ENCODE measurements at places on chromosomes 7 and 10.
A peak's percentile ranks its signal among the peaks of the same experiment; 100 is the strongest.

- DNase-seq, result peak; percentile 45
Observed at GRCh38 chr10:635088-635861, 54.2 kb downstream of the DIP2C start.

- no peak for DNase-seq
Observed at GRCh38 chr7:8184221-8184620, 77.7 kb downstream of the ICA1 start.

DNA sequence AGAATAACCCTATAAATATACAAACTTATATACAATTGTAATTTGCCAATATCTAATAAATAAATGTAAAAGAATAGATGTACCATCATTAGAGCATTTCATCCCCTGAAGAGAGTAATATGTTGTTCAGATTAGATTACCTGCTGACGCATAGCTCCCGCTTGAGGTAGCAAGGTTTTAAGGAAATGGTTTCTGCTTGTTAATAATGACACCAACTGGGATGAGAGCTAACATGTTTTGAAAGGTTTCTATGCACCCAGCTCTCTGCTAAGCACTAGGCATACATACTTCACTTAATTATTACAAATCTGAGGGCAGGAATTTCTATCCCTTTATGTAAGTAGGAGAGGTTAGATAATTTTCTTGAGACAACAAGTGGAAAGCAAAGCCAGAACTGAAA, 1003.3 kb upstream of the SORCS1 start:
- no peak for DNase-seq

DNA sequence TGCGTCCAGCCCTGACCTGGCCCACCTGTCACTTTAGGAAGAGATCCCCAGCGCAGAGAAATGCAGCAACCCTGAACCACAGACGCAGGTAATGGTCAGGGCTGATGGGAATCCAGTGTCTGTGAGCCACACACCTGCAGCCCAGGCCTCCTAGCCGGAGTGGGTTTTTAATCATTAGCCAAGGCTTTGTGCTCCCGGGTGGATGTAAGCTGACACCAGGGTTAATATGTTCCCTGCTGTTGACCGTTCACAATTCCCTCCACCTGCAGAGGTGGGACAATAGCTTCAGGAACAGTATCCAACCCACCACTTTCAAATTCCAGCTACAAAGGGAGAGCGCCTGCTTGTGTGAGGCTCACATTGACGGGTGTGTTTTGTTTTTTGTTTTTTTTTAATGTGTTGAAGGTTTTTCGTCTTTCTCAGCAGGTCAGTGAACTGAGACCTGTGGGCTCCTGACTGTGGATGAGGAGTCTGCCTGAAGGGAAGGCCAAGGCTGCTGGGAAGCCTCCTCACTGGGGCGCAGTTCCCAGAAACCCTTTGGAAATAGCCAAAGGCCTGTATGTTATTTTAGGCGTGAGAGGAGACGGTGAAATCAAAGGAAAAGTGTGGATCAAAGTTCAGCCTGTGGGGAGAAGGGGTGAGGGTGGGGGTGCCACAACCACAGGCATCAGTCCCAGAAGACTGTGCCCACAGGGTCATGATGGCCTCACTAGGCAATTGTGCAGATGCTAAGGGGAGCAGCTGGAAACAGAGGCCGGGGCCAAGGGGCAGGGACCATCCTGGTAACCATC, 111.1 kb downstream of the TNS3 start:
- no peak for DNase-seq

DNA sequence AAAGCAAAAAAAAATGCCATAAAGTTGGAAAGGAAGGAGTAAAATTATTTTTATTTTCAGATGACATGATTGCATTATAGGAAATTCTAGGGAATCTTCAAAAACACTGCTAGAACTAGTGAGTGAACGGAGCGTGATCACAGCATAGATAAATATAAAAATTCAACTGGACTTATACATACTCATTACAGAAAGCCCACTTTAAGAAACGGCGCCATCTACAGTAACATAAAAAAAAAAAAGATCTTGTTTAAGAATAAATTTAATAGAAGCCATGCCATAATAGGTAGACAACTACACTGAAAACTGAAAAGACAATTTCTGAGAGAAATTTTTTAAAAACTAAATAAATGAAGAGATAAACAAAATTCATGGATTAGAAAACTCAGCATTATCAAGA, 623.1 kb upstream of the MGMT start:
- DNase-seq, result no peak

GRCh38 chr10:33612551-33612950, 278.1 kb upstream of the NRP1 start:
- no peak for DNase-seq

GRCh38 chr10:103783681-103784080, 71.7 kb downstream of the SH3PXD2A start:
- DNase-seq, result no peak

- no peak for DNase-seq
Observed at GRCh38 chr7:77822269-77822668, 23.7 kb downstream of the PHTF2 start.

DNA sequence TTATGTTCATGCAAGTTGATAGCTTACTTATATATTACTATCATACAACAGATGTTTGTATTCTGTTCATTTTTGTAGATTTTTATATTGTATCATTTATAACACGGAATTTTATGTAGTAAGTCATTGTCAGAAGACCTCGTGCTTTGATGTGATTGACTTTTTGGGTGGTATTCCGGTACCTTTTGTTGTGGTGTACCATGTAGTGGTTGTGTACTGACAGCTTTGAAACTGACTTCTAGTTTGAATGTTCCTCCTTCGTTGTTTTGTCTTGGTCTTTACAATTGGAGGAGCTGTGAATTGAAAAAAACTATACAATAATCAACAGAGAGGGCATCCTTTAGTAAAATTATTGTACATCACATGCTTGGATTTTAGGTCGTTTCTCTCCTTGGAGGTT, 61.5 kb downstream of the WAC start:
- no peak for DNase-seq

DNA sequence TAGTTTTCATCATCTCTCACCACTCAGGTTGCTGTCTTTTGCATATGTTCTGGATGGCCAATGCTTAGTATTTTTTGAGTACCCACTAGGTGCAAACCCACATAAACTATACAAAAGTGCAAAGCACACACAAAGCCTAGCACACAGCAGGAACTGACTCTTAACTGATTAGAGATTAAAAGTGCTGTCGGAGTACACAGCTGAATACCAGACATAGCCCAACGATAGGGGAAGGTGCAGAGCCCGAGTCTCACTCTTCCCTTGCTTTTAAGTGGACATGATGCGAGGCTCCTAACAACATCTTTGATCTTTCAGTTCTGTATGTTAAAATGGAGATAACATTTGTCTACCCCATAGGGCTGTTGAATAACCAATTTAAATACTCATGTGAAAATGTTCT, 90.8 kb downstream of the DPY19L1 start:
- DNase-seq, result no peak

DNA sequence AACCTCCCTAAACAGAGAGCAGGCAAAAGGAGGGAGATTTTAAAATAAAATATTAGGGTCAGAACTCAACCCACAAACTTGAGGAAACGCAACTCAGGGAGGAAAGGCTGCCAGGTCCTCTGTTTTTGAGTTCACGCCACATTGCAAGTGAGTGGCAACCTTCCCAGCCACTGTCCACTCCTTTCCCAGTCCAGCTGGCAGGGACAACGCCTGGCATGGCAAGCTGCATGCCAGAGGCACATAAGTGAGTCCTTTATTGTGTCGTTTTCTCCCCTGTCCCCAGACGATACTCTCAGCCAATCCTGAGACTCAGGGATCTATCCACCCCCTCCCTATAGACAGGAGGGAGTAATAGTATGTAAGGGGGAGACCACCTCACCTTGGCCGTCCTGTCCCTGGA, 22.4 kb downstream of the FBXW4 start:
- DNase-seq, result peak; percentile 50

GRCh38 chr7:17159500-17160037, 138.9 kb upstream of the AHR start:
- no peak for DNase-seq

DNA sequence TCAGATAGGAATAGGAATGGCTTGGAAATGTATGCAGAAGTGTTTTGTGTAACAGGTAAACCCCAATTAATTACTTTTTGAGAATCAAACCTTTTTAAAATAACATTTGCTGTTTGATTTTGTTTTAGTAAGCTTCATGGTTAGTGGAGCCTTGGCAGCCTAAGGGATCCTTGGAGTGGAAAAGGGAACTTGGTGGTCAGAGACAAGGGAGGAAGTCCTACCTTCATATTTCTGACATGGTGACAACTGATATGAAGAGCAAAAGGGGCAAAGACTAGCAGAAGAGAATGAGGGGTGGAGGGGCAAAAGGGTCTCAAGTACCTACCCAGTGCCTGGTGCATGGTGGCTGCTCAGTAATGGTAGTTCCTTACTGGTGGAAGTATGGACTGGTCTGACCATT, 32.3 kb downstream of the AHCYL2 start:
- no peak for DNase-seq

DNA sequence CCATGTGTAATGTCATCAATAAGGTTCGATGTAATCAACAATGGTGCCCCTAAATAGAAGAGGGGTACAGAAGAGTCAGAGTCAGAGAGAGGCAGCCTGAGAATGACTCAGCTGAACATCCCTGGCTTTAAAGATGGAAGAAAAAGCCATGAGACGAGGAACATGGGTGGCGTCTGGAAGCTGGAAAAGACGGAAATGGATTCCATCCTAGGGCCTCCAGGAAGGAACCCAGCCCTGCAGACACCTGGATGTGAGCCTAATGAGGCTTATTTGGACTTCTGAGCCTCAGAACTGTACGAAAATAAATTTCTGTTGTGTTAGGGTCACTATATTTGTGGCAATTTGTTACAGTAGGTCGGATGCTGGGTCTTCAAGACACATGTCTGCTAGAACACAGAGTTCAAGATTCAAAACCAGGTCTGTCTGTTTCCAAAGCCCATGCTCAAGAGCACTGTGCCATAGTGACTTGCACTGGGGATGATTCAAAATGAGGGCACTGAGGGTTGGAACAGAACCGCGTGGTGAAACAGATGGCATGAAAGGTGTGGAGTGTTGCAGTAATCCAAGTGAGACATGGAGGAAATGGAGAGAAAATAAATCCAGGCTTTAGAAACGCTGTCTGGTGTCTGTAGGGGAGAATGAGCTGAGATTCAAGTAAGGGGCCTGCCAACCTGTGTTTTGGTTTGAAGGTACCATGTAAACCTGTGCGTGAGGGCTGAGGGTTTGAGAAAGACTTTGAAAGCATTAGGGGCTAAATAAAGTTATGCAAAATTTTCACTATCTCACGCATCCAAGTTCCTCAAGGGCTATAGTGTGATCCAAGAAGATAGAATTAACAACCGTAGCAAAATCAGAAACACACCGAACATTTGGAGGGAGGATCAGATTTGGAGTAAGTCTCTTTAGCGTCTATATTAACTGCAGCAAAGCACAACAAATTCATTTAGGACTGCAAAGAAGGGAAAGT, 849.1 kb upstream of the AUTS2 start:
- DNase-seq, result no peak

- DNase-seq, result no peak
Observed at GRCh38 chr10:91196268-91197048, 24.0 kb upstream of the PCGF5 start.

DNA sequence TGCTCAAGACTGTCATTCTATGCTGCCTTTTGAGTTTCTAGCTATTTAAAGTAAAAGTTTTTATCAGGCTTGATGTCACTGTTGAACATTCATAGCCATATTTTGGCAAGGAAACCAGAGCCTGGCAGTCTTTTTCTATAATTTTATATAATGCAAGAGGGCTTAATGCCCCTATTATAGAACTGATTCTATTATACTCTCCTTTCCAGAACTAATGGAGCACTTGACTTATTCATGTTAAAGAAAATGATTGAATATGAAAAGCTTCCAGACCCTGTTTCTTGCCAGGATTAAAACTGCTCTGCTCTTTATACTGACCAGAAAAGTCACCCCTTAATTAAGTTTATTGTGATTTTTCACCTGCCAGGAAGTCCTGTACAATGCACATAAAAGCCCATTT, 337.6 kb upstream of the CHRM2 start:
- no peak for DNase-seq
